Kasumi-1 (cell line): ENCODE measurements at places on chromosomes 11 and 22.

DNA sequence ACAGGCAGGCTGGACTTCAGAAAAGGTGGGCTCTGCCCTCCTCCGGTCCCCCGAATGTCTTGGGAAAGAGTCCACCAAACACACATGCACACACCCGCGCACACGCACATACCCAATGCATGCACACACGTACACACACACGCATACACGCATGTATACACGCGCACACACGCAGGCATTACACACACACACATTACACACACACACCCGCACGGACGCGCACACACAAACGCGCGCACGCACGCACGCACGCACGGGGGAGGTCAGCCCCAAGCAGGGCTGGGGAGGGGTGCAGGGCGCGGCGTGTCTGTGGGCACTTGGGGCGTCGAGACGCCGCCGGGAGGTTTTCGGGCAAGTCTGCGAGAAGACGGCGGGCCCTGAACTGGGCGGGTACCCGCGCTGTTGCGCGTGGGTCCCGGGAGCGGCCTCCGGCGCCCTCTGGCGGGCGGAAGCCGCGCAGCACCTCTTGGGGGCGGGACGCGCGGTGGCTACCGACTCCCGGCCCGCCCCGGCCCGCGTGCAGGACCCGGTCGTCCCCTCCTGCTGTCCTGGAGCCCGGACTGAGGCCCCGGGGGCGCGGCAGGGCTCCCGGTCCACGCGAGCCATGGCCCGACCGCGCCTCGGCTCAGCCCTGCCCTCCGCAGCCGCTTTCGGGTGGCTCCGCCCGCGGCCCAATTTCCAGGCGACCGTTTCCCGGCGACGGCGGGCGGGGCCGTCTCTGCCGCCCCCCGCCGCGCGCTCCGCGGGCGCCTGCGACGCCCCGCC is 3.6 kb downstream of the SEPTIN5 start:
- DNase-seq, result peak; percentile 54

DNA sequence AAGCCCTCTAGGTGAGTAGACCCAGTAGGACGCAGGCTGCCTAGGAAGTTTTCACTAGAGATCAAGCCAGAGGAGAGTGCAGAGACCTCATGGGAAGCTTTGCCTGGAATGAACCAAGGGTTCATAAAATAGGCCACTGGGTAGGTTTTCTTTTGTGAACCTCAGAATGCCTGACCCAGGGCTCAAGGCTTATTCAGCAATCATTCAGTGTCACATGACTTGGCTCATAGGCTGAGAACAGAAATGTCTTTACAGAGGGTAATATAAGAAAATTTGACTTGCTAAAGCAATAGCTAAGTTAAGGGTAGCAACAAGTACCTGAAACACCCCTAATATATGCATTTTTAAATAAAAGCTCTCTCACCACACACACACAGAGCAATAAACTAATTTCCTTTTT is 132.6 kb downstream of the RAB38 start:
- no peak for DNase-seq

GRCh38 chr11:12680940-12681258 is 6.7 kb downstream of the TEAD1 start:
- no peak for DNase-seq

DNA sequence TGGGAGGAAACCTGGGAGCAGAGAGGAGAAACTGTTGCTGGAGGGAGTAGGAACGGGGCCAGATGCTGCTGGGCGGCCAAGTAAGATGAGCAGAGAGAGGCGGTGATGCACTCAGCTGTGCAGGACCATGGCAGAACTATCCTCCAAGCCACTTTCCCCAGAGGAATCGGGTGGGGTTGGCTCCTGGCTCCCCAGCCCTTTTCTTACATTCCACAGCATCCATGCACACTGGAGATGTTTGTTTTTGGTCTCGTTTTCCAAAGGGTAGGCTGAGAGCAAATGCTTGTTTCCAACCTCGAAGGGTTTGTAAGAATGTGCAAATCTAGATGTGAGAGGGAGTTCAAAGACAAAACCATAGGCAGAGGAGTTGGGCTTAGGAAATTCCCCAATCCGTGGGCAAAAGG is 73.2 kb downstream of the DBX1 start:
- no peak for DNase-seq

- DNase-seq, result no peak
Measured at GRCh38 chr22:44386386-44387035, 73.8 kb upstream of the SHISAL1 start.

DNA sequence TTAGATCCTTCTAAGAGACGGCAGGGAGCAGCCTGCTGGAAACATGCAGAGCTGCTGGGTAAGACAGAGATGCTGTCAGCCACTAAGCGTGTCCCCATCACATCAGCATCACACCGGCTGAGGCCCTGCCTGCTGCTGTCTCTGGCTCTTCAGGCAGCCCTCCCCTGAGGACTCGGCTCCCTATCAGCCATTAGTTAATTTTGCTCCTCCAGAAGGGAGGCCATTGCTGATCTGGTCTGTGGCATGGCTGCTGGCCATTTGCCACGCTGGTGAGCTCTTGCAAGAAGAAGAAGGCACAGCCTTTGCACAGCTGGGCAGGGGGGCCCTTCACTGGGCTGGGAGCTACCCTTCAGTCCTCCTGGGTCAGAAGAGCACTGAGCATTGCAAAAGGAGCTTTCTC is 131.2 kb upstream of the PARVA start:
- no peak for DNase-seq

- no peak for DNase-seq
Measured at GRCh38 chr11:19763330-19763729, 50.7 kb downstream of the NAV2 start.

DNA sequence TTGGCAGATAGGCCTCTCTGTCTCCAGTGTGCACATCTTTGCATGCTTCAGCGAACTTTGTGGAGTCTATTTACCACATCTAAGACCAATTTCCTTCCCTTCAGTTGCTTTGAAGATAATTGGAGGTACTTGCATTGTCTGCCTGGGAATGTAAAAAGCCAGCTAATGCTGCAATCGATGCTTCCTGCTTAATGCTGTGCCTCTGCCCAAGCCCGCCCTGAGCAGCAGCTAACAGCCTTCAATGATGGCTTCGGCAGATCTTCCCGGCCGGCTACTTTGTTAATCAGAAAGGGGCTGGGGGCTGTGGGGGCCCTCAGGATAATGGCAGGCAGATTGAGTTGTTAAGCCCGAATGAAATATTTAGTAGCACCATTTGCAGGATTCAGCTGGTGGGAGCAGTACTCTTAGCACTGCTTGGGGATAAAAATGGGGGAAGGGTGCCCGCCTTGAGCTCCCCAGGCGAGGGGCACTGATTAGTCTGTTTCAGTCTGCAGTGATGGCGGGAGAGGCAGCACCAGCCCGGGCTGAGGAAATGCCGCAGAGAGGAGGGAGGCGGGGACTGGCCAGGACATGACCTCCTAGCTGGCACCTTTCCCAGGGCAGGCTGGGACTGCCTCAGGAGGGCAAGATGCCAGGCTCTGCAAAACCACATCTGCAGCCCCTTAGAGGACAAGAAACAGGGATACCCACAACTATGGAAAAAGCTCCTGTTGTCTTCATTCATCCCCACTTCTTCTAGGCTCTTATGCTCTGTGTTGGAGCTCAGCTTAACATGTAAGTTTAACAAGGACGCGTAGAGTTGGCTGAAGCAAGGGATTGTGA is 460.0 kb downstream of the BUD13 start:
- DNase-seq, result no peak

GRCh38 chr11:64767344-64768299 is 7.8 kb upstream of the PYGM start:
- DNase-seq, result peak; percentile 63

DNA sequence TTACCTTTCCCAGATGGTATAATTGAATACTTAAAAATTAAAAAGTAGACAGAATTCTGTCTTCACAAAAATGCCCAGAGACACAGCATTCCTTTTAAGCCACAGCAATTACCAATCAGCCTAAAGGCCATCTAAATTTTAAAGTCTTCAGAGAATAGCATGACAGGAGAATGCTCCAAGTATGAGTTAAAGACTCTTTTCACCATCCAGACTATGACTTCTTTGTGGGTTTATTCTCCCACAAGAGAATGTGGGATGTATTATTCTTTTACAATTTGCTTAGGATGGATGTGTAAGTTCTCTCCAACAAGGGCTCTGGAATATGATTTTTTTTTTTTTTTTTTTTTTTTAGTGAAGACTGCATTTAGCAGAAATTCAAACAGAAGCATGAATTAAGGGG is 249.9 kb downstream of the TTC28 start:
- DNase-seq, result no peak

GRCh38 chr11:32033067-32033466 is 57.8 kb upstream of the RCN1 start:
- DNase-seq, result no peak

GRCh38 chr11:105781807-105782206 is 171.9 kb downstream of the GRIA4 start:
- no peak for DNase-seq

DNA sequence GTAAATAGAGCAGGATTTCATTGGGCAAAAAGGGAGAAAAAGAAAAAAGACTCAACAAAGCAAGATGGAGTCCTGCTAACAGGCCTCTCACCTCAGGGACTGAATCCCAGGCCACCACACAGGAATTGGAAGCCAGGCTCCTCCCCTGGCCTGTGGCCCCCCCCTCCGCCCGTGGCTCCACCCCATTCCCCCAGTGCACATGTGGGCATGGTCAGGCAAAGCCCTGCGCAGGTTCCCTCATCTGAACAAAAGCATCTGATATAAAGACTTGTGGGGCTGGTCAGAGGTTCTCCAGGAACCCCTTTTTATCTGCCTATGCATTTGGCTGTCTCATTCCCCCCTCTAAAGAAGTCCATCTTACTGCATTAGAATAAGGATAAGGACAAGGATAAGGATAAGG is 46.0 kb upstream of the PAK1 start:
- DNase-seq, result no peak

DNA sequence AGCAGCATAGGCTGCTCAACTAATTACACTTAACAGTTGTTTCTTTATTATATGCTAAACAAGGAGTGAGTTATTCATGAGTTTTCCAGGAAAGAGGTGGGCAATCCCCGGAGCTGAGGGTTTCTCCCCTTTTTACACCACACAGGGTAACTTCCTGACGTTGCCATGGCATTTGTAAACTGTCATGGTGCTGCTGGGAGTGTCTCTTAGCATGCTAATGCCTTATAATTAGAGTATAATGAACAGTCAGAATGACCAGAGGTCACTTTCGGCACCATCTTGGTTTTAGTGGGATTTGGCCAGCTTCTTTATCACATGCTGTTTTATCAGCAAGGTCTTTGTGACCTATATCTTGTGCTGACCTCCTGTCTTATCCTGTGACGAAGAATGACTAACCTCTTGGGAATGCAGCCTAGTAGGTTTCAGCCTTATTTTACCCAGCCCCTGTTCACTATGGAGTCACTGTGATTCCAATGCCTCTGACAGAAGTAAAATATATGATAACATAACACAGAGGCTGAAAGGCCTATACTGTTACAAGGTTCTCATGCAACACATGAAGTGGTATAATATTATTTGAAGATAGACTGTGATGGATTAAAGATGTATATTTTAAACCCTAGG is 41.3 kb upstream of the RDX start:
- no peak for DNase-seq

DNA sequence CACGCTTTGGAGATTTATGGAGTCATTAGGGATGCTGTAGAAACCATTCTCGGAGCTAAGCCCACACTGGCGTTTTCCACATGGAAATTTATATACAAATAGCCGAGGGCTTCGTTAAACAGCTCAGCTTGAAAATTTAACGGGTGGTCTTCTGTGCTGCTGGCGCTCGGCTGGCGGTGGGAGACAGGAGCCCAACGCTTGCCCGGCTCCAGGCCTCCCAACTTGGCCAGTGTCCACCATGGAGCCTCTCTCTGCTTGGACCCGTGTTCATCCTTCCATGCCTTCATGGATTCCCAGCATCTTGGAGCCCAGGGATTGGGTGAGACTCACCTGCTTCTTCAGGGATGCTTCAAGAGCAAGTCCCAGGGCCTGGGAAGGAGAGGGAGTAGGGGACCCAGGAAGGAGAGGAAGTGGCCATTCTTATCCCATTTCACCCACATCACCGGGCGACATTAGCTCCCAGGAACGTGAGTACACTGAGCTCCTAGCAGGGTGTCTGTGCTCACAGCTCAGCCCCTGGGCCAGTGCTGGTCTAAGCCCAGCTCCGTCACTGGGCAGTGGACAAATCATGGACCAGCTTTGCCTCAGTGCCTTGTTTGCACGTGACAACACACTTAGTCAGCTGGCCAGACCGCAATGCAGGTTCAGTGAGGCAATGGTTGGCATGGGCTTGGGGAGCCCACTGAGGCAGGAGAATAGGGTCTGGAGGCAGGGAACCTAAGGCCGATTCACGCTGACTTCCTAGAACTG is 944.3 kb downstream of the BRD1 start:
- DNase-seq, result no peak

GRCh38 chr22:47816121-47816862 is 1053.8 kb downstream of the TBC1D22A start:
- DNase-seq, result no peak
